ENCODE measurements at places on chromosomes 11 and 22.

DNA sequence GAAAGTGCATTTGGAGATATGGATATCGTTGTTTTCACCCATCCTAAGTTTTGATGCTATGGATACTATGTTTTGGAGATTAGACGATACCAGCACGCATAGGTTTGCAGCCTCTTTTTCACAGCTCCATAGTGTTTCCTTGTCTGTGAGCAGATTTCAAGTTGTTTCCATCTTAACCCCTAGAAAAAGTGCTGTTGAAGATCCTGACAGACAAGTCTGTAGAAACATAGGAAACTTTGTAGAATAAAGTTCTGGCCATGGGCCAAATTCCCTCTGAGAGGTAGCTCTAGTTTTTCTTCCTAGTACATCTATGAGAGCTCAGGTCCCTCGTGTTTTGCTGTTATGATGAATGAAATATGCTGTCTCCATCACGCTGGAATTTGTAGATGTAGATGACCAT lies 32.4 kb downstream of the ST3GAL4 start:
- no peak for DNase-seq

- DNase-seq, result peak; percentile 56
These were observed 18.0 kb downstream of the FLRT1 start for GRCh38 chr11:64053699-64054098.

GRCh38 chr22:48745842-48746788 lies 1081.6 kb downstream of the BRD1 start:
- no peak for DNase-seq

GRCh38 chr11:31628111-31628510 lies 118.5 kb downstream of the ELP4 start:
- no peak for DNase-seq

DNA sequence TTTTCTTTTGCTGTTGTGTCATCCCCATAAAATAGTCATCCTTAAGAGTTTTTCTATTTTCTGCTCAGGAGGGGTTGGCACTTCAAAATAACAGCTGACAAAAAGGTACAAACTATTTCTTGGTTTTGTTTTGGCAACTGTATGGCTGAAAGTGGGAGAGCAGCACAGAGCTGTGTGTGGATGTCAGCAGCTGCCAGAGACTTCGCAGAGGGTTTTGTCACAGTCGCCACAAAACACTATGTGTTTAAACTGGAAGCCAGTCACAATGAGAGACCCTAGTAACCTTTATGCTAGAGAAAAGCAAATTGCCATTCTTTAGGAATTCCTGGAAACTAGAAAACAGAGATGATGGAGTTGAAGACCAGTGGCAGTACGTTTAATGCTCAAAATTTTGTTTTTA lies 189.6 kb upstream of the CCDC90B start:
- DNase-seq, result no peak

DNA sequence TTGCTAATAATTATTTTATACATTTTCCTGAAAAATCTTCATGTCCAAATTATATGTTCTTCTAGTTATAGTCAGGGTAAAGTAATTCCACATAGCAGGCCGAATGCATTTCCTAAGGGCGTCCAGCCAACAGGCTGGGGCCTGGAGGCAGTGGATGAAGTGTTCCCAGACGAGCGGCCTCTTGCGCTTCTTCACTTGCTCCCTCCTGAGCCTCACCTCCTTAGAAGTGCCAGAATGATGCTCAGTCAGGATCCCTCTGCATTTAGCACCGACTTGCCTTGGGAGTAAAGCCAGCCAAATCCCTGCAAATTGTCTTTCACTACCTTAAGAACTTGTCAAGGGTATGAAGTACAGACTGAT lies 1.5 kb downstream of the OLFML1 start:
- no peak for DNase-seq

DNA sequence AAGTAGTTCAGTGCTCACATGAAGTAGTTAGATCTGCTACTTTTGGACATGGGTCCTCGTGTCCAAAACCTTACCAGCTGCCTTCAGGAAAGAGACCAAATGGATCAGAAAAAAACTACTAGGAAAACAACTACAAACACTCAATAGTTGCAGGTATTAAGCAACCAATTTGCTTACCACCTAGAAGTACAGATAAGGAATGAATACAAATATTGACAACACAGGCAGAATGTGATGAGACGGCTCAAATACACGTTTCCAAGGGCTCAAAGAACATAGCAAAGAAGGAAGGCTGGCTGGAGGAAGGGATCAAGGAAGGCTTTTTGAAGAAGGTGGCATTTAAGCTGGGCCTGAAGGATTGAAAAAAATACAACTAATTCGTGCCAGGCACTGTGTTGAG lies 41.8 kb downstream of the NRXN2 start:
- DNase-seq, result no peak

GRCh38 chr11:1176224-1177019 lies 18.7 kb downstream of the MUC5AC start:
- DNase-seq, result peak; percentile 78

DNA sequence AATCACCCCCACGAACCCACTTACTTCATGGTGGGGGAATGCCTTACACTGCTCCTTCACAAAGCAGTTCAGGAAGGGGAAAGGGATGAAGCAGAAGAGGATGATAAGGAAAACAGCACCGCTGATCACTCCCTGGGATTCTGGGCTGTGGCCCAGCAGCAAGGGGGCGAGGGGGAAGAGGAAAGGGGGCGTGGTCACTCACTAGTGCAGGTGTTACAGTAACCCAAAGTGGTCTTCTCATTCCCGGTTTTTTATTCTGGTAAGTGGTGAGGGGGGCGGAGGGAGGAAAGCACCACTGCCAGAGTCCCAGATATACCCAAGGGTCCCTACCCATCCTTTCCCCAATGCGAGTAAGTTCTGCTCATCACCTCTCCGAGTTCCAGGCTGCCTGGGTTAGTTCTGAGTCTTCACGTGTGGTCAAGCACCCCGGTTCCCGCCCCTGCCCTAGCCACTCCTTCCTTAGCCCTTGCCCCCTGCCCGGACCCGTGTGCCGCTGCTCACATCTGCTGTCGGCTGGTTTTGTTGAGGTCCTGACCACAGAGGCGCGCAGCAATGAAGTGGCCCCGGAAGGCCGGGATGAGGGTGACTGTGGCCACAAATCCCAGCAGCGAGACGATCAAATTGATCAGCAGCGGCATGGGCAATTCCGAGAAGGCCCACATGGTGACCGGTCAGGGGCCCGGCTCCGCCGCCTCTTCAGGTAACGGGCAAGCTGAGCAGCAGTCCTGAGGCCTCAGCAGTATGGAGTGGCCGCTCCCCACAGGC lies 477 bp downstream of the DPAGT1 start:
- peak; percentile 41 for DNase-seq

- DNase-seq, result no peak
These were observed 12.7 kb upstream of the FXYD2 start for GRCh38 chr11:117837070-117837776.

DNA sequence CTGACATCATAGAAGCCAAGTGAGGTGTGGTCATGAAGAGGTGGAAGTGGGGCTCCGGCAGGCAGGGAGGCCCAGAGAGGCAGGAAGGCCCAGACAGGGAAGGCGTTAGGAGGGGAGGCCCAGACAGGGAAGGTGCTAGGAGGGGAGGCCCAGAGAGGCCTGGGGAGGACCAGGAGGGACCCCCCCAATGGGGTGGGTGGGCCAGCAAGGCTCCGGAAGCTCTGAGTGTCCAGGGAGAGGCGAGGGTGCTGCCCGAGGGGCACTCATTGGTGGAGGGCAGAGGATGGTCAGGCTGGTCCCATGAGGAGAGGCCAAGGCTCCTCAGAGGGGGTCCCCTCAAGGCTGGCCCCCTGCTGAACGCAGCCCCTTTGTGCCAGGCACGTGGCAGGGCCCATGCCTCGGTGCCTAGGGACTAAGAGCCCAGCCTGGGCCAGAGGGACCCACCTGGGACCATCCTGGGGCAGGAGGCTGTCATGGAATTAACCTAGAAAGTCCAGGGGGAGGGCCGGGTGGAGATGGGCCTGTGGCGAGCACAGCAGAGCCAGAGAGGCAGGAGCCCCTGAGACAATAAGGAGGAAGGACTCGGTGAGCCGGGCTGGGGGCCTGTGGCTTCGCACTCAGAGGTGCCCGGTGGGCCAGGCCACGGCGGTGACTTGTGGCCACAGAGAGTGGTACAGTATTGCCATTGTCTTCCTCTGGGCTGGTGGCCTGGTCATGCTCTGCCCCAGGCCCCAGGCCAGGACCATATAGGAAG lies 12.2 kb downstream of the PHLDA2 start:
- DNase-seq, result peak; percentile 74

- DNase-seq, result no peak
These were observed 116.2 kb downstream of the NCAM1 start for GRCh38 chr11:113077379-113077778.

DNA sequence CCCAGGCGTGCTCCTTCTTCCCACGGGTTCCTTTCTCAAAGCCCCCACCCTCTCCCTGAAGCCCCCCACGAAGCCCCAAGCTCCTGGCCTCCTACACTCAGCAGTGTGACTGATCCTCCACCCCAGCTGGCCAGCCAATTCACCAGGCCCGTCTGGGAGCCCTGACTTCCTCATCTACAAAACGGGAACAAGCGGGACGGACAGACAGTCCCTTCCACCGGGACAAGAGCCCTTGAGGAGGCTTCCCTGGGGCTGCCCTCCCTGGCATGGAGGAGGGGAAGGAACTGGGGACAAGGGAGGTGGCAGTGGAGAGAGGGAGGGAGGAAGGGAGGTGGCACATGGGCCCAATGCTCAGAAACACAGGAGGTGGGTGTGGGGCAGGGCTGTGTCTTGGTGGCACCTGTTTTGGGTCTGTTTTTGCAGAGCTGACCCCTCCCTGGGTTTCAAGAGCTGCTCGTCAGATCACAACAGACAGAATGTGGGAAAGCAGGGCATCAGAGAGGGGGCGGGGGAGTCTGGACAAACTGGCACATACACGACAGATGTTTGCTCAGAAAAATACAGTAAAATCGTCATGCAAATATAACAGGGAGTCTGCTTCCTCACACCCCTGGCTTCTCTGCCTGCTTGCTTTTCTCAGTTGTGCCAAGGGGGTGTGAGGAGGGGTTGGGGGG lies 56.8 kb downstream of the ELFN2 start:
- DNase-seq, result peak; percentile 74

GRCh38 chr22:27576413-27576812 lies 225.1 kb downstream of the MN1 start:
- DNase-seq, result no peak

DNA sequence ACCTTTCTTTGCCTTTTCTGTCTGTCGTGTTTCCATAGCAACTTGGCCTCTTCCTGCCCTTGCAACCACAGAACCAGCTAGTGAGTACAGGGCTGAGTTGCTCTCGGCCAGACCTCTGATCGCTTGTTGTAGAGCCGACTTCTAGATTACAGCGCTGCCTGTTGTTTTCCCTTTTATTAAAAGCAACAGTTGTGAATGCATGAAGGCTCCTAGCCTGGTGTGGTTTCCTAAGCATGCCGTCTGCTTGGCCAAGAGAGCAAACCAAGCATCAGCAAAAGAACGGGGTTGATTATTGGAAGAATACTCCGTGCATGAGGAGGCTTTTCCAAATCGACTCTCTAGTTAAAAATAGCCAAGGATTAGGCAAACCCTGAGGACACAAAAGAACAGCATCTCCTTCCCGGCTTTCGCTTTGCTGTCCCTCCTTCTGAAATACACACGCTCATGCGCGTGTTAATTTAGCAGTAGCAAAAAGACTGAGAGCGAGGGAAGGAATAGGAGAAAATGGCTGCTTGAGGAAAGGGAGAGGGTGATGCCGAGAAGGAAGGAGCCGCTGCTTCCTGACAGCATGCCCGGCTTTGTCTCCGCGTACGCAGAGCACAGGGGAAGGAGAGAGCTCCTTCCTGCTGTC lies 71.5 kb upstream of the TTC12 start:
- DNase-seq, result no peak

DNA sequence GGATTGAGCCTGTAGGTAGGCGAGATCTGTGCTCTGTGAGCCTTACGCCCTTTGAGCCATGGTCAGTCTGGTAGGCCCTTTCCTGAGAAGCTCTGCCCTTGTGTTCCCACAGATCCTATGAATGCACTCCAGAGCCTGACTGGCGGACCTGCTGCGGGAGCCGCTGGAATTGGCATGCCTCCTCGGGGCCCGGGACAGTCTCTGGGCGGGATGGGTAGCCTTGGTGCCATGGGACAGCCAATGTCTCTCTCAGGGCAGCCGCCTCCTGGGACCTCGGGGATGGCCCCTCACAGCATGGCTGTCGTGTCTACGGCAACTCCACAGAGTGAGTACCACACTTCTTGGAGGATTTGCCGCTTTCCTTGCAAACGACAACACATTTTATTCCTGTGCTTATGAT lies 47.4 kb downstream of the MED15 start:
- no peak for DNase-seq

DNA sequence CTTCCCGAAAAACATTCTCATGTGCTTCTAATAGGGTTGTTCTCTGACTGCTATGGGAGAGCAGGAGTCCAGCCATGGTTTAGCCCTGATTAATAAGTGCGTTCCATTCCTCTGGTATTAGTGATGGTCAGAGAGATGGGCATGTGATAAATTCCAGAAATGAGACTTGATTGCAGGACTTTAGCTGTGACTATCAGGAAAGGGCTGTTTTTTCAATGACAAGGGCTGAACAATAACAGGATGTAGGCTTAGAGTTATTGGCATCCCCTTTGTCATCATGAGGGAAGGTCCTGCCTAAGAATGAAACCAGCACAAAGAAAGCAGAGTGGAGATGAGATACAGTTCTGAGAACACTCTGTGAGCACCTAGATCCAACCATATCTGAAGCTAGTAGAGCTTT lies 494.6 kb downstream of the MIAT start:
- no peak for DNase-seq

DNA sequence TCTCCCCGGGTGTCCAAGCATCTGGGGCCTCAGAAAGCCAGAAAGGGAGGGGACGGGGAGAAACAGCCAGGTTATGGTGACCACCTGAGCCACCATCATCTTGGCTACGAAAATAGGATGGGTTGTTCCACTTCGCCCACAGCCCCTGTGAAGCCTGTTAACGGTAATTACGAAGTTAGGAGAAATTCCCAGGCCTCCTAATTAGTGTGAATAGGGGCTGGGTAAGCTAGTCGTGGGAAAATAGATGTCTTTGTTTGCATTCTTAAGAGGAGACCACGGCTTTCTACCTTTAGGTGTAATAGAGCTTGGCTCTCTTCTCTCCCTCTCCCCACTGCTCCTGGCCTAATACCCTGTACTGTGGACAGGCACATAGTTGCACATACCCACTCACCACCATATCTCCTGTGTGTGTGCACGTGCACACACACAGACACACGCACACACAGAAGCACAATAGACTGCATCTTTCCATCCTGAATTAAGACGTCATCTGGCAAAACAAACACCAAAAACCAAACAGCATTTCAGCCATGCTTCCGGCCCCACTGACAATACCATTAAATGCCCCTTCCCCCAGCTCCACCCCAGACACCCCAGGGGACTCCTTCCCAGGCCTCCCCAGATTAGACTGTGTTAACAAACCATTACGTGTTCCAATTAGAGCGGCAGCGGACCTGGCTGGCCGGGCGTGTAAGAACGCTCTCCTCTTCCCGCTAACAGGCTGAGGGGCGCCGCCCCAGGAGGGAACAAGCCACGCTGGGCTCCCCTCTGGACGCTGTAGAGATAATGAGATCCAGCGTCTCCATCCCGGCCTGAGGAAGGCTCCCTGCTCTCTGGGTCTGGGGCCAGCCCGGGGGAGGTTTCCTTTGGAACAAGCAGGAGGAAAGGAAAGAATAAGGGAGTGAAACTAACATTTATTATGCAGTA lies 72.8 kb downstream of the TP53I11 start:
- no peak for DNase-seq
